ENCODE measurements at places on chromosomes 7 and 10. TPM values are rescaled to one million over a fixed set of nuclear protein-coding genes. Genes with fewer than 3 reads are reported as not detected.
A peak's percentile ranks its signal among the peaks of the same experiment; 100 is the strongest.

DNA sequence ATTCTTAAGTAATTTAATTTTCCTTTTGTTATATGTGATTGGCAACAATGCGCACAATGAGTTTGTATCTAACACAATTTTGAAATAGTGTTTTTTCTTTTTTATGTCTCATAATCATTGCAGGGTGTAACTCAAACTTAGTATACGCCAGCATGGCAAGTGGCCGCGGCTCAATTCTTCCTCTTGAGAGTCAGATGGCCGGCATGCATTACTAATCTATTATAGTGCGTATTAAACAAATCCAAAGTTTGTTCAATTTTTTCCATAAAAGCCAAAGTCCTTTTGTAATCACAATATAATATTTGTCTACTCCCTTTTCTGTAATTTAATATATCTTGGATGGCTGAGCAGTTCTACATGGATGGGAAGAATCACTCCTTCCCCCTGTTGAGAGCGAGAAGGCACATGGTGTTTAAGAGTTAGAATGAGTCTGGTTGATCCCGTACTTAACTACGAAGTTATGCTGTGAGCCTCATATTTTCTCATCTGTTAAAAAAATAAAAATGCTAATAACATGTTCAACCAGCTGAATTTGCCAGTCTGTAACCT lies 12.7 kb downstream of the EPDR1 start:
- H3K4me1 ChIP-seq = no peaks in the 10 kb centered on the region
- no peaks in the 10 kb centered on the region for H3K36me3 ChIP-seq
- H3K4me3 ChIP-seq = no peak overlapping the region
- no peak overlapping the region for H3K27ac ChIP-seq
- no peaks in the 10 kb centered on the region for H3K27me3 ChIP-seq
- no peak for DNase-seq

DNA sequence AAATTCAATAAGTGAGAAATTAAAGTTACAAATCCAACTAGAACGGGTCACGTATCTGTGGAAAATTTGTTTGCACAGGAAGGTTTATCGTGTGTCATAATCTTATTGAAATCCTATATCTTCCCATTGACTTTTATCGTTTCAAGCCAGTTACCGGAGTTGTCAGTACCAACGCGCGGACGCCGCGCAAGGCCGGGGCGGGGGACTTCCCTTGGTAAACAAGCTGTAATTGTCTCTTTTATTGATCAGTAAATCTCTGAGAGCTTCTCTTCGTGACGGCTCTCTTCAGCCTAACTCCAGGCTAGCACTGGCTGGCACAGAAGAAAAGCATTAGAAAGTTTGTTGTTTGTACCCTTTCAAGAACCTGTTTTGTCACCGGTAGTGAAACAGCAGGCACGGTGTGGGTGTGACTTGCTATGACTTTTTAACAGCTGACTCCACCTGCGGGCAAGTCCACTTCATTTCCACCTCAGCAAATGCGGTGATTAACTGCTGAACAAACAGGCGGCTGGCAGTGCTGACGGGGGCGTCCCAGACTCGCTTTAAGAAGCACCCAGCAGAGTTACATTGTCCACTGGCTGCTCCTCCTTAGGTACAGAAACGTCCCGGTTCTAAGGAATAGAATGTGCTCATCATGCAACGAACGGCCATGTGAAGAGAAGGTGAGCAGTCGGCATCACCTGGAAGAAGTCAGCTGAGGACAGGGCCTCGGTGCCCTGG lies 215.8 kb downstream of the MAD1L1 start:
- H3K27me3 ChIP-seq = no peaks in the 10 kb centered on the region
- 0 out of 2 replicates have a peak, but pooled peaks cover 2% of the 10 kb centered on the region for H3K36me3 ChIP-seq
- no peak overlapping the region for H3K27ac ChIP-seq
- H3K4me3 ChIP-seq = no peak overlapping the region
- H3K4me1 ChIP-seq = peaks cover 26% of the 10 kb centered on the region

DNA sequence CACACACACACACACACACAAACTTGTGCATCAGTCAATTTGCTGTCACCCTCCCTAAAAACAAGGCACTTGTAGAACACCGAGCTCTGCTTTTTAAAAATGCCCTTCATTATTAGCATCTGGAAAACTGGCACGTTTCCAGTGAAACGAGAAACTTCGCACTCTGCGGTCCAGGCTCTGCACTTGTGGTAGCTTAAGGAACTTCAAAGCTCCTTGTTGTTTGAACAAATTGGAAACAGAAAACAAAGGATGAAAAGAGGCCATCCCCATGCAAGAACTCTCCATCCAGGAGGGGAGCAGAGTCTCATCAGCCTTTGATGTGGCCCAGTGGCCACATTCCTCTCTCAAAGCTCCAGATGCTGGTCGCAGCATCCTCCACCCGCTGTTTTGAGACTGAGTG lies 105.1 kb downstream of the C10orf90 start:
- H3K27me3 ChIP-seq = peaks cover 4% of the 10 kb centered on the region
- H3K4me3 ChIP-seq = no peak overlapping the region
- no peak overlapping the region for H3K27ac ChIP-seq
- DNase-seq = no peak
- H3K4me1 ChIP-seq = peaks cover 2% of the 10 kb centered on the region

GRCh38 chr10:116287906-116288501 lies 15.0 kb upstream of the GFRA1 start:
- peak; percentile 64 for DNase-seq
- H3K4me3 ChIP-seq = no peak overlapping the region
- no peaks in the 10 kb centered on the region for H3K4me1 ChIP-seq
- no peaks in the 10 kb centered on the region for H3K36me3 ChIP-seq

DNA sequence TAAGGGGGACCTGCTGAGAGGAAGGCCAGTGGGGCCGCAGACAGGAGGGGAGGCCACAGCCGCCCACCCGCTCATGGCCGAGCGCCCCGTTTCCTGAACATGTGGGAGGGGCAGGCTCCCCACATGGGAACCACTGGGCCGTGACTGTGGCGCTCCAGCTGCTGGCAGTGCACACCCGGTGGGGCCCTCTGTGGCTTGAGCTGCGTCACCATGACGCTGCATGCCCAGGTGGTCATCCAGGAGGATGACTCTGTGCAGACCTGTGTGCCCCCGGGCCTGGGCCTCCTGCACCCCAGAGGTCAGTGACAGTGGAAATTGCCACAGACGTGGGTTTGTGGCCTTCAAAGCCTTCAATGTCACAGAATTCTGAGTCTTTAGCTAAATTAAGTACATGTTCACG lies 85.1 kb downstream of the MGMT start:
- H3K27me3 ChIP-seq = no peaks in the 10 kb centered on the region
- no peak overlapping the region for H3K27ac ChIP-seq
- no peaks in the 10 kb centered on the region for H3K36me3 ChIP-seq
- DNase-seq = no peak
- no peak overlapping the region for H3K4me3 ChIP-seq
- no peaks in the 10 kb centered on the region for H3K4me1 ChIP-seq

DNA sequence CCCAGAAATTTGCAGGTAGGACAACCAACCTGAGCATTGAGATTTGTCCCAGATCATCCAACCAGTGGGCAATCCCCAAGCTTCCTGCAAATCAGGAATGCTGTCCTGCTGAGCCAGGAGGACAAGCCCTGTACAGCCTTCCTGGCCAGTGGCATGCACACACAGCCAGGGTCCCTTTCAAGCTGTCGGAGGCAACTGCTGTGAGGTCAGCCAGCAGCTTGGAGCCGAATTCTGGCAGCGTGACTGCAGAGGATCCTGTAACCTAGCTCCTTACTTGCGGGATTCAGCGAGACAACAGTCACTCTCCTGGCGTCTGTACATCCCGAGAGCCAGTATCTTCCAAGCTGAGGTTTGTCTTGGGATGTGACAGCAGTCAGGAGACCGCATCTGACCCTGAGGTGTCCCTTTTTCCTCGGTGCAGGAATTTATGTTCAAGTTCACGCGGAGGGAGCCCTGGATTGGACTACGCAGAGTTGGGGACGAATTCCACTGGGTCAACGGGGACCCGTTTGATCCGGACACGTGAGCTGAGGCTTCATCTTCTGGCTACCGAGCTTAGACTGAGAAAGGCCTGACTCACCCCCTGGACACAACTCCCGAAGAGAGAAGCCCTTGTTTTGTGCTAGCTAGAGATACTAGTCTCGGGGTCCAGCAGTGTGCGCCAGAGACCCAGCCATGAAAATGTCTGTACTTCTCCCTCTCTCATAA lies 18.3 kb downstream of the CLEC2L start:
- no peak overlapping the region for H3K27ac ChIP-seq
- no peak for DNase-seq
- no peak overlapping the region for H3K4me3 ChIP-seq
- no peaks in the 10 kb centered on the region for H3K36me3 ChIP-seq

GRCh38 chr10:19325581-19325980 lies 277.0 kb downstream of the MALRD1 start:
- no peak overlapping the region for H3K4me3 ChIP-seq
- H3K4me1 ChIP-seq = no peaks in the 10 kb centered on the region
- DNase-seq = peak; percentile 15
- no peak overlapping the region for H3K27ac ChIP-seq
- no peaks in the 10 kb centered on the region for H3K36me3 ChIP-seq

DNA sequence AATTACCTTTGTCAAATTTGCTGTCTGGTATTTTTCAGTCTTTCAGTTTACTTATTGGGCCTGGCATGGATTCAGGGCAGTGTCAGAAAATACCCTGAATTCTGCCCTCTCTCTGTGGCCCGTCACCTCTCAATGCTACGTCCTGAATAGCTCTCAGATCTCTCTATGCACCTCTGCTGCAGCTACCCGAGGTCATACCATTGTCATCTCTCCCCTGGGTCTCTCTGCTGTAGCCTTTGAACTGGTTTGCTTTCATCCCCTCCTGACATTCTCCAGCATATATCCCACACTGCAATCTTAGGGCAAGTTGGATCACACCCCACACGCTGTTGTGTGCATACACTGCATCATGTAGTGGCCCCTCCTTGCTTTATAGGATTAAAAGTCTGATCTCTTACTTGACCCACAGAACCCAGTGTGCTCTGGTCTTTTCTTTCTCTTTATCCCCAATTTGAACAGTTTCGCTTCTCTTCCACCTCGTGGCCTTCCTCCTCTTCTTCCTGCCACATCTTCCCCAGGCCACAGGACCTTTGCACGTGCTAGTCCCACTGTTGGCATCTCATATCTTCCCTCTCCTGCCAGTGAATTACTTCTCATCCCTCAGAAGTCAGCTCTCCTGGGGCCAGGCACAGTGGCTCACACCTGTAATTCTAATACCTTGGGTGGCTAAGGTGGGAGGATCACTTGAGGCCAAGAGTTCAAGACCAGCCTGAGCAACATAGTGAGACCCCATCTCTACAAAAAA lies 372.9 kb downstream of the GALNT17 start:
- no peaks in the 10 kb centered on the region for H3K36me3 ChIP-seq
- no peak overlapping the region for H3K27ac ChIP-seq
- H3K4me3 ChIP-seq = no peak overlapping the region
- no peak for DNase-seq
- no peaks in the 10 kb centered on the region for H3K4me1 ChIP-seq

DNA sequence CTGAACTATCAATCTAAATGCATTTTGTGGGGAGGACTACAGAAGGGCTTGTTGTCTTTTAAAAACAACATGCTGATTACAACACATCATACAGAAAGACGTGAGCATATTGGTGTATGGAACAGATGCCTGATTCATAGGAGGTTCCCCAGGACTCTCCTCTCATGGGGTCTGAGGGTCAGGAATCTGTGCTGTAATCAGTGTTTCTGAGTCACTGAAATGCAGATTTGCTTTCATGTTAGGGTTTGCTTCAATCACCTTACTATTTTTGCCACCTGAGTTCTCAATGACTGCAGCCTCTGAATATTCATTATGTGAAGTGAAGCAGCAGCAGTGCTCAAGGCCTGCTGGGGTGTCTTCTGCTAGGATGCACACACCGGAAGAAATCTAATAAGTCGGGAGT lies 550 bp upstream of the ANK3 start:
- peak; percentile 70 for DNase-seq
- H3K27ac ChIP-seq = no peak overlapping the region
- no peaks in the 10 kb centered on the region for H3K36me3 ChIP-seq
- H3K27me3 ChIP-seq = no peaks in the 10 kb centered on the region
- H3K4me3 ChIP-seq = no peak overlapping the region
- peaks cover under 1% of the 10 kb centered on the region for H3K4me1 ChIP-seq

DNA sequence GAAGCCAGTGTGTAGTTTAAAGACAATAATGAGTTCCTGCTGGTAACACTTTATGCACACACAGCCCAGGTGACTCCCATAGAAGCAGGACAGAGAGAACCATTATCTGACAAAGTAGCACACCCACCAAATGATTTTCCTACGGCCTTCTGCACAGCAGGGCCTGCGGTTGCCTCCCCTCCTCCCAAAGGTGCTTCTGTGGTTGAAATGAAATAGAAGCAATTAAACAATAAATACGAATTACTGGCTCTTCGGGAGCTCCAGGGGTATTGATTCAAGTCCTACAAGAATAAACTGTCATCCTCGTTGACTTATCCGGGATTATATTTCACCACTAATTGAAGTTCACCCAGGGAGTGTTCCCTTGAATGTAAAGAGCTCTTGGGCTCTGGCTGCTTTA lies 172.1 kb downstream of the ACTR3B start:
- no peaks in the 10 kb centered on the region for H3K27me3 ChIP-seq
- no peaks in the 10 kb centered on the region for H3K36me3 ChIP-seq
- H3K4me3 ChIP-seq = no peak overlapping the region

- DNase-seq = peak; percentile 87
- H3K36me3 ChIP-seq = no peaks in the 10 kb centered on the region
- H3K27ac ChIP-seq = peak overlapping the region; percentile 64
- no peaks in the 10 kb centered on the region for H3K27me3 ChIP-seq
- no peak overlapping the region for H3K4me3 ChIP-seq
Measured at GRCh38 chr10:77391605-77392235, 245.9 kb downstream of the KCNMA1 start.

DNA sequence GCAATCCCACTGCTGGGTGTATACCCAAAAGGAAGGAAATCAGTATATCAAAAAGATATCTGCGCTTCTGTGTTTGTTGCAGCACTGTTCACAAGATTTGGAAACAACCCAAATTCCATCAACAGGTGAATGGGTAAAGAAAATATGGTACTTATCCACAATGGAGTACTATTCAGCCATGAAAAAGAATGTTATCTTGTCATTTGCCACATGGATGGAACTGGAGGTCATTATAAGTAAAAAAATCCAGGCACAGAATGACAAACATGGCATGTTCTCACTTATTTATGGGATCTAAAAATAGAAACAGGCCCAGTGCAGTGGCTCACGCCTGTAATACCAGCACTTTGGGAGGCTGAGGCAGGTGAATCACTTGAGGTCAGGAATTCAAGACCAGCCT lies 15.7 kb downstream of the APBB1IP start:
- no peak overlapping the region for H3K4me3 ChIP-seq
- H3K27me3 ChIP-seq = no peaks in the 10 kb centered on the region
- DNase-seq = no peak
- H3K4me1 ChIP-seq = no peaks in the 10 kb centered on the region

GLCCI1 gene
- 8.9 TPM for polyA plus RNA-seq

DNA sequence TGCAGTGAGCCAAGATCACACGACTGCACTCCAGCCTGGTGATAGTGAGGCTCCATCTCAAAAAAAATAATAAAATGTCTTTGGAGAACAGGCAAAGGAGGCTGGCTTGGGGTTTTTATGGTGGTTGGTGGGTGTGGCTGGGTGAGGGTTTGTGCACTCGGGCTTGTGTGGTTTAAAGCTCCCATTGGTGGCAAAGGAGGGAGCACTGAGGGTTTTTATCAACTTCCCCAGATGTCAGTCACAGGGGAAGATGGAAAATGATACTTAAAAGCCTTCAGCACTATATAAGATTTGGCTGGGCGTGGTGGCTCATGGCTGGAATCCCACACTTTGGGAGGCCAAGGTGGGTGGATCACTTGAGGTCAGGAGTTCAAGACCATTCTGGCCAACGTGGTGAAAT lies 16.3 kb upstream of the RNF216 start:
- H3K27me3 ChIP-seq = no peaks in the 10 kb centered on the region
- no peaks in the 10 kb centered on the region for H3K36me3 ChIP-seq
- H3K4me1 ChIP-seq = no peaks in the 10 kb centered on the region
- no peak overlapping the region for H3K4me3 ChIP-seq
- no peak overlapping the region for H3K27ac ChIP-seq

Data from IMR-90 (cell line).